ENCODE measurements at places on chromosomes 12 and 14.
A peak's percentile ranks its signal among the peaks of the same experiment; 100 is the strongest.

DNA sequence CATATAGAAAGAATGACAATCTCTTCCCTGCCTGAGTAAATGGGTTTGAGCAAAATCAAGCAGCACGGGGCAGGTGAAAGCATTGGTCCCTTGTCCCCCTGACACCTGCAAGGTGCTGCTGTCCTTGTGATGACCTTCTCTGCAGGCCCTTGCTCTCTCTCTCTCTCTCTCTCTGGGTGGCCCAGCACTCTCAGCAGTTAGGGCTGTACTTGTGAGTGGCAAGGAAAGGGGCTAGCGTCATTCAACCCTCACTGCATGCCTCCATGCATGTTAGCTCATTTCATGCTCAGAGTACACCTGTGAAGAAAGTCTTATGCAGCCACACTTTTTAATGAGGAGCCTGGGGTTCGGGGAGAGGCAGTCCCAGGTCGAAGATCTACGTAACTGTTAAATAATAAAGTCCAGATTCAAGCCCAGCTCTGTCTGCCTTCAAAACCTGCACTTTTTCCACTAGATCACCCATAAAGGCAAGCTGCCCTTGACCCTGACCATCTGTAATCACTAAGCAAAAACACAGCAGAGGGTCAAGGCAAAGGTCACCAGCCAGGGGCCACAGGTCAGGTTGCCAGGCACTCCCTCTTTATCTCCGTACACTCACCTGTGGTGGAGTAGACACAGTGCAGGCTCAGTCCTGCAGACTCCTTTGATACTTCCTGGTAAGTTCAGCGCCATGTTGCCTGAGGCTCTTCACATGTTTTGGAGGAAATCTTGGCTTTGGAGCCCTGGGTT is 44.9 kb upstream of the CLMN start:
- DNase-seq: no peak

GRCh38 chr12:5806371-5807089 is 138.5 kb downstream of the ANO2 start:
- no peak for DNase-seq

GRCh38 chr12:93127582-93128331 is 198.7 kb upstream of the EEA1 start:
- no peak for DNase-seq

DNA sequence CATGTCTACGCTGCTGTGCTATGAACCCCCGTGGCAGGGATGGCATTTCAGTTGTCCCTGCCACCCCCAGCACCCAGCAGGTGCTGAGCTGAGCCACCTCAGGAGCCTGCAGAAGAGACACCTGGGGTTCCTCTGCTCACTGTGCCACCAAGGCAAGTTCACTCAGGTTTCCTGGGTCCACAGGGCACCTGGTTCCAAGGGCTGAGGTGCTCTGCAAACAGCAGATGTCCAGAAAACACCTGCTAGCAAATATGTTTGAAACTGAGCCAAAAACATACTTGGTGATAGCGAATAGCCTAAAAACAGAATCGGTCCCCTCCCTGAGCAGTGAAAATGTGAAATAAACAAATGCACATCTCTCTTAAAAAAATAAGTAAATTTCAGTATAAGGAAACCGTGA is 35.6 kb upstream of the GPR68 start:
- DNase-seq: no peak

DNA sequence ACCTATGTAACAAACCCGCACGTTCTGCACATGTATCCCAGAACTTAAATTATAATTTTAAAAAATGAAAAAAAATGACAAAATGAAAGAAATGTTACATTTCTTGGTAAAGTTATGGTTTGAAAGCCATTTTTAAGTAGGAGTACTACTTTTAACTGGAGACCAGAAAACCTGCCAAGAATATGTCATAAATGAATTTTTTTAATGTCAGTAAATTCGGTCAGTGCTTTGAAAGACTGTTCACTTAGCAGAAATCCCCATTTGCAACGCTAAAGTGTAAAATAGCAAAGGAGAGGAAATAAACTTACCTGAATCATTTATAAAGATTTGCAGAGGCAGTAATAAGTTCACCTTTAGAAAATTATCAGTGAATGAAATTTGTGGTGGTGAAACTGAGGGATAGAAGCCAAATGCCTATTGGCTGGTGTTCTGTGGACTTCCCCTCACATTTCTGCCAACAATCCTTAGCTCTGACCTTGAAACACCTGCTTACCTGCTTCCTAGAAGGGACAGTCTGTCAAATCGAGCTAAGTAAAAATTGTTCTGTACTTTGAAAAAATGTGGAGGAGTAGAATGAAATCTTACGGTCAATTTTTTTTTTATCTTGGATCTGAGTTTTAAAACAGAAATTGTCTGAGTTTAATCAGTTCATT is 714.2 kb downstream of the SLC6A15 start:
- no peak for DNase-seq

DNA sequence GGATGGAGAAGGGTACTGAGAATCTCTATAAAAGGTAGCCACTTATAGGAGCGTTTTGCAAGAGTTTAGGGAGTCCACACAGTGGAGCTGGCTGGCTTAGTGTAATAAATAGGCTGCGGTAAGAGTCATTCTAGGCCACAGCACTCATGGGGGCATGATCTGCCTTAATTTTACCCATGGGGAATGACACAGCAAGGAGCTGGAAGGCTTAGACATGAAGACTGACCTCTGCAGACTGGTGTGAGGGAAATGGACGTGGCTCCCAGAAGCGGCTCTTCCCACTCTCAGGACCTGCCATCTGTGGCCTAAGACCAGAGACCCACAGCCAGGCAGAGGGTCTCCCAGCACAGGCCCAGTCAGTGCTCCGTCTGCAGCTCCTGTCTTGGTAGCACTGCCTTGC is 173.3 kb downstream of the PPM1H start:
- no peak for DNase-seq

- DNase-seq: no peak
These were observed 44.8 kb downstream of the SSPN start for GRCh38 chr12:26239852-26240815.

GRCh38 chr14:55739967-55740648 is 160.1 kb downstream of the KTN1 start:
- no peak for DNase-seq

DNA sequence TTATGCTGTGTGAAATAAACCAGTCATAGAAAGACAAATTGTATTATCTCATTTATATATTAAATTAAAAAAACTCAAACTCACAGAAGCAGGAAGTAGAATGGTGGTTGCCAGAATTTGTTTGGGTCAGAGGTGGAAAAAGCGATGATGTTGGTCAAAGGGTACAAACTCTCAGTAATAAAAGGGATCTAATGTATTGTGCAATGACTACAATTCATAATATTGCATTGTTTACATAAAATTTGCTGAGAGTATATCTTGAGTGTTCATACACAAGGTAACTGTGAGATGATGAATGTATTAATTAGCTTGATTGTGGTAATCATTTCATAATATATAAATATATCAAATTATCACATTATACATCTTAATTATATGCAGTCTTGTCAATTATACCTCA is 56.7 kb downstream of the FOXG1 start:
- DNase-seq: no peak

DNA sequence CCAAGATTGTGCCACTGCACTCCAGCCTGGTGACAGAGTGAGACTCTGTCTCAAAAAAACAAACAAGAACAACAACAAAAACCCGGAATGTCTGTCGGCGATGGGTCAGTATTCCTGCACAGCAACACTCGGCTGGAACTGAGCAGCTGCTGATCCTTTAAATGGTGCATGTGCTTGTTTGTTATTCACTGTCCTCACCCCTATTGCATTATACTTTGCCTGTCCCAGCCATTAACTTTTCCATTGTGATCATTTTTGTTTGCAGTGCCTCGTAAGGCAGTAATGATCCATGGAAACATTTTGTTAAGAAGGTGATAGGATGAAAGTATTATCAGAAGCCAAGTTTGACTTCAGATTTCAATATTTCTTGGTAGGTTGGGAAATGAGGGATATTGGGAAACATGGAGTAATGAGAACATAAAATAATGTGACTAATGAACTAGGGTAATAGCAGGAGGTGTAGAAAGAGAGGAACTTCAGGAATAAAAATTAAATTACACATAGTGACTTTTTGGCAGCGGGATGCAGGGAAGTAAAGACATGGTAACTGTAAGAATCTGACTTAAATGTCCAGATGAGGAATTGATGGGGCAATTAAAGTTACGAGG is 6.1 kb downstream of the ACSS3 start:
- DNase-seq: no peak

DNA sequence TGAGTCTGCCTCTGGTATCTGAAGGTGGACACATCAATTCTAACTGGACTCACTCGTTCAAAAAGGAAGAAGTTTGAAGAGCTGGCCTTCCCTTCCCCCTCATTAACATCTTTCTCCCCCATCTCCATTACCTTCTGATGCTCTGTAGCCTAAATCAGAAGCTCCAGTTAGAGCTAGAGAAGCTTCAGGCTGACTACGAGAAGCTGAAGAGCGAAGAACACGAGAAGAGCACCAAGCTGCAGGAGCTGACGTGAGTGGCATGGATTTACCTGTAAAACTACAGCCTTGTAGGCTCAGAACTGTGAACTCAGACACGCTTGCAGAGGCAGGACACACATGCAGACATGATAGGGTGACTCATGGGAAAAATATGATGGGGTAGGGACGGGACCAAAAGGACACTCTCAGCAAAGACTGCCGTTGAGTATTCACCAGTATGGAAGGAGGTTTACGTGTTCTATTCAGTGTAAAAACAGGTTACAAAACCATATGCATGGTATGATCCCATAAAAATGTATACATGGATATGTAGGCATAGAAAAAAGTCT is 14.3 kb upstream of the PIP4K2C start:
- DNase-seq: no peak

GRCh38 chr14:91606851-91607250 is 96.7 kb upstream of the PPP4R3A start:
- no peak for DNase-seq

- DNase-seq: no peak
These were observed 236.2 kb upstream of the FLRT2 start for GRCh38 chr14:85293612-85294234.

DNA sequence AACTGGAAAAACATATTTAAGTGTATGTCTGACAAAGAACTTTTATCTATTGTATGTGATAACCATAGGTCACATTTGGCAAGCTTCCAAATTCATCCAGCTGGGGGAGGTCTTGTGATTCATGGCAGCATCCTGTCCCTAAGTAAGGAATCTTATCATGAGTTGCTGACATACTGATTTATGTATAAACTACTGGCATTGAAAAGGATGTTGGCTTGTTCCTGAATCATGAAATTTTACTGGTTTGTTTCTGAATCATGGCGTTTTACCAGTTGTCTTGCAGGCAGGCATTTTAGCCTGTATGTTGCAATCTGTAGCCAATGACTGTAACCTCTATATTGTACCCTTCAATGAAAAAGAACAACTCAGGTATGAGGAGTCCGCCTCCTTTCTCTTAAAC is 244.8 kb downstream of the IPO8 start:
- DNase-seq: no peak

DNA sequence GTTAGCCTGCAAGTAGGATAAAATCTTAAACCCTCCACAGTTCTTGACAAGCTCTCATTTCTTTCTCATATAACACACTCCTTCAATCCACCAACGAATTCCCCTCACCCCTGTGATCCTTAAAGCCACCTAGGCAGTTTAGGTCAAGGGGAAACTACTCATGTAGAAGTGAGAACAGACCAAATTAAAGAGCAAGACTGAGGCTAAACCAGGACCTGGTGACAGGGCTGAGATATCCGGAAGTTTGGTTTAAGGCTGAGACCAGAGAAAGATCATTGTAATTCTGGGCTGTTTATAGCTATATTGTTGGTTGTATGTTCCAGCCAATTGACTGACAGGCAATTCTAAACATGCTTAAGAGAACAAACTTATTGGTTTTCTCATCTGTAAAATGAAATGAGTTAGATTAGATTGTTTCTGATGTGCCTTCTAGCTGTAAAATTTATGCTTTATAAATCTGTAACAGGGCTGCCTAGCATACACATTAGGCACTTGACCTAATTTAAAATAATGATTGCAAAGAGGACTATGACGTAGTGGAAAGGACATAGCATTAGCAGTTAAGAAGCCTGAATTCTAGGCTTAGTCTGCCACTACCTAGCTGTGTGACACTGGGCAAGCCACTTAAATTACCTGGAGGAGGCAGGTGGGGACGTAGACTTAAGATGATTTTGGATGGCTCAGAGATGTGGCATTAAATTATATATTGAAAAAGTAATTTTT is 53.9 kb upstream of the PTGR2 start:
- no peak for DNase-seq

DNA sequence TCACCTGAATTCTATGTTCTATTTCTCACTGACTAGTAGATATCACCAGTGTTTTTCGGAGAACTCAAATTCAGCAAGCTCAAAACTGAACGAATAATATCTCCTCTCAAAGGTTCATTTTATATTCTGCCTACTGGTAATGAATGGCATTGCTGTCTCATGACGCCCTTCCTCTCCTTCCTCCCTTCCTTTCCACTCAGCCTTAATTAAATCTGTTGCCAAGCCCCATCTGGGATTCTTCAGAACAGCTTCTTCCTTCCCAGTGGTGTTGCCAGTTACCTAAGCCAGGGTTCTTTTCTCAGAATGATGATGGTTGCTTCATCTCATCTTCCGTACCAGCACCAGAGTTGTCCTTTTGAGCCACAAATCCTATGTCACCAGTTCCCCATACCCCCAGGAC is 143.2 kb downstream of the SYNE2 start:
- DNase-seq: no peak

DNA sequence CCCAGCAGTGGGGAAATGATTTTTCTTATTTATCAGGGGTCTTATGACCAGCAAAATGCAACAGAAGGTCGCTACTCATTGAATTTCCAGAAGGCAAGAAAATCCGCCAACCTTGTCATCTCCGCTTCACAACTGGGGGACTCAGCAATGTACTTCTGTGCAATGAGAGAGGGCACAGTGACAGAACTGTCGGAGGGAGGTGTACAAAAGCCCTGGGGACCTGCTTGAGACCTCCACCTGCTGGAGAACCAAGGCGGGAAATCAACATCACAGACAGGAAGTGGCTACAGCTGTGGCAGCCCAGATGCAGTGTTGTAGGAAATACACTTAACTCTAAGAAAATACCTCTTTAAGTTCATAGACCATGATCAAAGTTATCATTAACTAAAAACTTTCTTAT is 250.9 kb upstream of the OR4E1 start:
- peak; percentile 19 for DNase-seq

DNA sequence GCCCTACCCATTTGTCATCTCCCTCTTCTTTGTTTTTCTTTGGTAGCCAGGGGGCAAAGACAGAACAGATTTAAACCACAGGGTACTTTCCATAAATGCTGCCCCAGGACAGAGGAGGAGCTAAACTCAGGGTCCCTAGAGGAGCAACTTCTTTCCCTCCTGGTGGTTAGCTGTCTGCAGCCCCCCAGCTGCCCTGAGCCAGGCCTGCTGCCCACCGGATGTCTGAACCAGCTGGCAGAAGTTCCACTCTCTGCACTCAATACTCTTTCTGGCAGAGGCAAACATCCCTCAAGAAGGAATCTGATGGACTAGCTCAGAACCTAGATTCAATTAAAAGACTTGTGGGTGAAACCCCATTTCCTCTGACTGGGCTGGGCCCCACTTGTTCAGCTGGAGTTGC is 10.7 kb downstream of the VDR start:
- no peak for DNase-seq

DNA sequence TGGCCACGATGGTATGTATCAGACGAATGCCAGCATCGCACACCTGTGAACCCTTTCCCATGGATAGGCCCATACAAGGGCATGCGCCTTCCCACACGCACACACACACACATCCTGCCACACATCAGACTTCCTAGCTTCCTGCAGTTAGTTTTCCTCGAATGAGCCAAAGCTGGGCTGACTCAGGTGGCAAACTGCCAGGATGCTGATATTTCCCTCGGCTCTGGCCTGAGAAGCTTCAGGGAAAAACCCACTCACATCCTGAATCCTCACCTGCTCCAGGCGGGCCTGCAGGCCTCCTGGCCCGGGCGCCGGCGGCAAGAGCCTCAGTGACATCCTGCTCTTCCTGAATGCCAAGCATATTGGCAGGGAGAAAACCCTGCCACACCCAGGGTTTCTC is 22.4 kb downstream of the CALM1 start:
- no peak for DNase-seq

Data from activated CD8-positive, alpha-beta memory T cell treated with anti-CD3 and anti-CD28 coated beads for 1 hour (primary cell).